ENCODE measurements at places on chromosomes 13 and 19.

- no peak for ATAC-seq
Measured at GRCh38 chr13:41075034-41075433, 13.7 kb downstream of the WBP4 start.

DNA sequence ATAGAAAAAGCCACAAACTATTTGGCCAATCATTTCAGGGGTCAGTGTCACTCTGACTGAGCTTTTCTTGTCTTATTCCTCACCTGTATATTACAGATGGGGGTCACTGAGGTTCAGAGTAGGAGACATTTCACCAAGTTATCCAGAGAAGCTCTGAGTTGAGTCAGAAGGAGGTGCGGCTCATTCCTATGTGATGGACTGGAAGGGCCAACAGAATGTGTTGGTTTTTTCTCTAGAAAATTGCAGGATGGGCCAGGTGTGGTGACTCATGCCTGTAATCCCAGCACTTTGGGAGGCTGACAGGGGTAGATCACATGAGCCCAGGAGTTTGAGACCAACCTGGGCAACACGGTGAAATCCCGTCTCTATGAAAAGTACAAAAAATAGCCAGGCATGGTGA is 24.5 kb upstream of the ZNF83 start:
- ATAC-seq, result no peak

DNA sequence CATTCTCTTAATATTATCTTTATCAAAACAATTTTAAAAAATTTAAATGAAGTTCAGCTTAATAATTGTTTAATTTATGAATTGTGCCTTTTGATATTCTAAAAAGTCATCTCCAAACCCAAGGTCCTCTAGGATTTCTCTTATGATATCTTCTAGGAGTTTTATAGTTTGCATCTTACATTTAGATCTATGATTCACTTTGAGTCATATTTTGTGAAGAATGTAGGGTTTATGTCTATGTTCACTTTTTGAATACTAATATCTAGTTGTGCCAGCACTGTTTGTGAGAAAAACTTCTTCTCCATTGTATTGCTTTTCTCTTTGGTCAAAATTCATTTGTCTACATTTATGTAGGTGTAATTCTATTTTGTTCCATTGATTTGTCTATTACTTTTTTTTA is 1068.4 kb upstream of the SPRY2 start:
- ATAC-seq, result no peak

DNA sequence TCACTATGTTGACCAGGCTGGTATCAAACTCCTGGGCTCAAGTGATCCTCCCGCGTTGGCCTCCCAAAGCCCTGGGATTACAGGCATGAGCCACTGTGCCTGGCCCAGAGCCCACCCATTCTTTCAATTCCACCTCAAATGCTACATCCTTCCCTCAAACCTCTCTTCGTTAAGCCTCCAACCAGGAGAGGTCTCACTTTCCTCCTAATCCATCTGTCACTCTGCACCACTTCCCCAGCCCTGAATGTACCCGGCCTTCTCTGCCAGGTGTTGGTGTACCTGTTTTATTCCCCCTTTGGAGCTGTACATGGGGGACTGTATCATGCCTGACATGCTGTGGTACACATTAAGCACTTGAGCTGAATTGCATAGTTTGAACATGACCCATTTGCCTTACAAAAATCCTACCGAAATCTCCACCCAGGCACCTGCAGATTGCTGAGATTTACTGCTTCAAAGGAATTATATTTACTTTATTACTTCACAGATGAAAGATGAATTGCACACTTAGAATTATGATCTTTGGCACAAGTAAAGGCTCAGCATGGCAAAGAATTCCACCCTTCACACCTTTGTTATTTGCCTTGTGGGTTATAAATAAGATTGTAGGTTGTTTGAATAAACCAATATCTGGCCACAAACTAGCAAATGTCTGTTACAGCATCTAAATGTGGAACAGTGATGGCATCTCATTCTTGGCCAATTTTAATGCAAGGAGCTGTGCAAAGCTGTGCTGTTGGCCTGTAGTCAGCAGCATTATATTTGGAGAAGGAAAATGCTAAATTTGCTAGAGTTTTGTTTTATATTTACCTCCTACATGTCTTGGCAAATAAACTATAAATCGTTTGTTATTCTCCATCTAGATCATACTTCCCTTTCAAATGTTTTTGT is 15.6 kb upstream of the WASF3 start:
- no peak for ATAC-seq

DNA sequence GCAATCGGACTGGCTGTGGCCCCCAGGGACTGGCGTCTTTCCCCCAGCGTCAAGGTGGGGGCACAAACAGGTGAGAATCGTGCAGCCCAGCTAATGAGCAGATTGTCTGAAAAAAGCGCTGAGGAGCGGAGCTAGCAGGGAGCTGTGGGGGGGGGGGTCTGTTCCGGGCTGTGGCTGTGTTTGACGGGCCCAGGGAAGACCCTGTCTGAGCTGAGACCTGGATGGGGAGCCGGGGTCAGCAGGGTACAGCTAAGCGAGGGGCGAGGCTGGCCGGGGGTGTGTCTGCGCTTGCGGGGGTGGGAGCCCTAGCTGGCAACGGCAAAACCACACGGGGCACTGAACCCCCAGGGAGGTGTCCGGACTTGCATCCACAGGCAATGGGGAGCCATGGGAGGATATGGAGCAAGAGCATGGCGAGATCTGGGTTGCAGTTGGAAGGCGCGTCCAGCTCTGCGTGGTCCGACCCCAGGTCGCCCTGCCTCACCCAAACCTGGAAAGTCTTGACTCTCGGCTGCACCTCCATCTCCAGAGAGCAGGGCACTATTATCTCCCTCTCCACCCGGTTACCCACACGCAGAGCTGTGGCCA is 4.6 kb downstream of the LINGO3 start:
- ATAC-seq, result peak; percentile 4

DNA sequence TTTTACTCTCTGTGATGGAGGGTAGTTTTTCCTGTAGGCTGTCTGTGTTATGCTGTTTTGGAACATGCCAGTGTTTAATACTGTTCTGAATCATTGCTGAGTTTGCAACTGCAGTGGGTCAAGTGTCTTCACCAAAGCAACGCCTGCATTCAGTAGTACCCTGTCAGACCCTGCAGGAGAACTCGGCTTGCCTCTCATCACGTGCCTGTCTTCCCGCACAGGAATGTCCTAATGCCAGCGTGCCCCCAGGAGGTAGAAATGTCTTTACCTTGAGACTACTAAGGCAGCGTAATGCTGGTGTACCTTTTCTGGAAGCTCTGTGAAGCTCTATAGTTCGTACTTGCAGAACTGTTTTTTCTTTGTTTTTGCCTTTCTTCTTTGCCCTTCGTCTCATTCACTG is 42.3 kb downstream of the POLR1D start:
- no peak for ATAC-seq

DNA sequence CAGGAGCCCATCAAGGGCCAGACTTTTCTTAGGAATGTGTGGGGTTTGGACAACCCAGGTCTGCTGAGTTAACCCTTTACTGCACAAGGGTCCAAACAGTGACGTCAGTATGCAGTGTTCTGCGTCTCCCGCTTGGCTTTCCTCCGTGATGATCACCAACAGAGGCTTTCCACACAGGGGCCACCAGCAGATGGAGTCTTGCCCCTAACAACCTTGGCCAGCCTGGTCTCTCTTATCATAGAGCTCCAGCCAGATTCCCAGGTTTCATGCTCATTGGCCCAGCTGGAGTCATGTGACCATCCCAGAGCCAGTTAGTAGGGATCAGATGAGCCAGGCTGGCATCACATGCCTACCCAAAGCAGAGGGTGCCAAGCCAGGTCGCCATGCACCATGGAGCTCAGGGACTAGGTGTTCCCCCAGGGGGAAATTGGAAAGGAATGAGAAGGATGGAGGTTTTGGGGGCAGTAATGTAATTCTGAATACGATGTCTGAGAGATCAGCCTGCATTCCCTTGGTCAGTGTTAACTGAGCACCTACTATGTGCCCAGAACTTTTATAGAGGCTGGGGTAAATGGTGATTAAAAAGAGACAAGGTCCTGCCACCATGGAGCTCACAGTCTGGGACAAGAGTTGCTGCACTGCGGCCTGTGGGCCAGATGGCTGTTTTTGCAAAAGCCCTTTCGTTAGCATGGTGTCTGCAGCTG is 61.2 kb downstream of the MYH14 start:
- ATAC-seq, result no peak

- ATAC-seq, result no peak
Measured at GRCh38 chr13:38514575-38514974, 164.9 kb downstream of the UFM1 start.

GRCh38 chr13:90623318-90624011 is 724.0 kb upstream of the MIR17HG start:
- no peak for ATAC-seq

DNA sequence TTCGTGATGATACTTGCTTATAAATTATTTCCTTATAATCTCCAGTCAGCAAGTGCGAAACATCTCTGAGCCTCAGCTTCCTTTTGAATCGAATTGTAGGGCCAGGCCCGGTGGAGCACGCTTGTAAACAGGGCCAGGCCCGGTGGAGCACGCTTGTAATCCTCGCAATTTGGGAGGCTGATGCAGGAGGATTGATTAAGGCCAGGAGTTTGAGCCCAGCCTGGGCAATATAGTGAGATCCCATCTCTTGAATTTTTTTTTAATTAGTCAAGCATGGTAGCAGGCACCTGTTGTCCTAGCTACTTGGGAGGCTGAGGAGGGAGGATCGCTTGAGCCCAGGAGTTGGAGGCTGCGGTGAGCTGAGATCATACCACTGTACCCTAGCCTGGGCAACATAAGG is 116.2 kb upstream of the MCF2L start:
- ATAC-seq, result no peak

DNA sequence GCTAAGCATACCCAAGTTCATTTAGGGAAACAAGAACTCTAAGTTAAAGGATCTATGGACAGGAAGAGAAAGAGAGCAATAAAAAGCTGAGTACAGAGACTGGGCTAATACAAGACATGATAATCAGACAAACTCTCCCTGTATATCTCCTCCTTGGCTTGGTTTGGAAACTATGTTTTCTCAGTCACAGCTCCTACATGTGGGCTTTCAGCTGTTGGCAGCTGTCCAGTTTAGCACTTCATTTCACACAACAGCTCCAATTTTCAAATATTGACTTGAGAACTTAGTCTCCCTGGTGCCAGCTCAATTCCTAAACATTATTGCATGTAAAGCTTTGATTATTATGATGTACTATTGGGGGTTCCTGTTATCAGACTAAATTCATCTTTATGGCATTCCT is 222.8 kb upstream of the OBI1 start:
- no peak for ATAC-seq

DNA sequence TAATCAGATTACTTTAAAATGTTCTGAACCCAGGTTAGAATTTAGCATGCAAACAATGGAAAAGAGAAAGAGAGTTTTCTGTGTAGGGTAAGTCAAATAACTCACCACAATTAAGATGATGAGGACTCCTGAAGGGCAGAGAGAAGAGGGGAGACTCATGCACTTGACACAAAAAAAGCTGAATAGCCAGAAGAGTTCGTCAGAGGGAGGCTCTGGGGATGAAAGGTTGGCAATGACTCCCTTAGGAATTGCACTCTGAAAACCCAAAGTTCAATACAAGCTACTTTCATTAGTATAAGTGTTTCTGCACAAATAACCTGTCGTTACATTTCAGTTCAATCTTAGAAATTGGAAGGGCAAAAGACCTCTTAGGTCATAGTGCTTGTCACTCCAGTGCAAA is 434.4 kb upstream of the PCDH9 start:
- ATAC-seq, result no peak

DNA sequence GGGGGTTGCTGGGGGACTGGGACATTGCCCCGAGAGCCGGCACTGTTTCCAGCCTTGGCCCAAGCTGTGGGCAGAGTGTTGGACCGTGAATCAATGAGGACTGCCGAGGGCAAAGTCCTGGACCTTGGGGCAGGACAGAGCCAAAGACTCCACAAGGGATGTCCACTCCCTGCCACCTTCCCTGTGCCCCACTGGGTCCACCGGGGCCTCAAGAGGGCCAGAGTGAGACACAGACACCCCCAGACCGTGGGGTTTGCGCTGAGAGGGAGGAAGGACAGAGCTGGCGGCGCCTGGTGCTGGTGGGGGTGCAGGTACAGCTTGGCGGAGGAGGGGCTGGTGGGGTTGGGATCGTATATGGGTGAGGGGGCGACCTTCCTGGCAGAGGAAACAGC is 11.8 kb downstream of the MAST3 start:
- peak; percentile 17 for ATAC-seq

- ATAC-seq, result peak; percentile 35
Measured at GRCh38 chr19:9913237-9914000, 22.9 kb downstream of the OLFM2 start.

- no peak for ATAC-seq
Measured at GRCh38 chr13:105346141-105346775, 1189.2 kb downstream of the EFNB2 start.

DNA sequence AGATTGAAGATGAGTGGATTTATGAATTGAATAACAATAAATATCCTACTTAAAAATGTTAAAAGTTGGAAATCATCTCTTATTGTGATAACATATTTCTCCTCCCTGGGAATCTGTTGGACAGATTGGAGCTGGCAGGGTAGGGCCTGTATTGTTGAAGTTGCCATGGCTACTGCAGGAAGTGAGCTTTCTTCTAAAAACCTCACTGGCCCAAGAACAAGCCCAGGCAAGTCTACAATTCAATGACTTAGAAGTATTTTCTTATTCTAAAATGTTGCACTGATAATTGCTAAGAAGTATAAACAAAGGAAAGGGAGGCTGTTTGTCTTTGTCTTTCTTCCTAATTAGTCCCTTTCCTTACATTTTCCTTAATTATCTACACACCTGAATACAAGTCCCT is 112.1 kb downstream of the DLEU7 start:
- no peak for ATAC-seq

DNA sequence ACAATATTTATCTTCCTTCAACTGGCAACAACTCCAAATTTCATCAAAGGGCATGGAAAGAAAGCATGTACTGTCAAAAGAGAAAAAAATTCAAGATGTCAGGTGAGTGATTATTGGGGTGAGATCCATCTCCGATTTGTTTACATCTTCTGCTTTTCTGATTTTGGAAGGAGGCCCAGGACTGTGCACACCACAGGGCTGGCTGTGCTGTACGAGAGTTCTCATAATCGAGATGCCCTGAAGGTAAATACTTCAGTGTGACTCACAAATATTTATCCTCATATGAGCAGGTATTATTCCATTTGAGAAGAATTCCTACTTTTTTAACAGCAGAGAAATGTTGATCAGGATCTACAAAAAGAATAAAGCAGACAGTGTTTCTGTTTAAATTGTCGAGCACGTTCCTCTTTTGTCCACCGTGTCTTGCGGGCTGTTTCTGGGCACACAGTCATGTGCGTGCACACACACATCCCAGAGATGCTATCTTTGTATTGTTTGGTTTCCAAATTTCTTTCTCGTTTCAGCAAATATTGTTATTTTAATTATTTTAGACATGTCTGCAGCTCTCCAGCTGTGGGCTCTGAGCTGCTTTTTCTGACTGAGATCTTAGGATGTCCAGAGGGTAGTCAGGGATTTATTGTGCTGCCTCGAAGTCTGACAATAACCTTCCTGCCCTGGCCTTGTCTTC is 103.8 kb downstream of the KL start:
- no peak for ATAC-seq

DNA sequence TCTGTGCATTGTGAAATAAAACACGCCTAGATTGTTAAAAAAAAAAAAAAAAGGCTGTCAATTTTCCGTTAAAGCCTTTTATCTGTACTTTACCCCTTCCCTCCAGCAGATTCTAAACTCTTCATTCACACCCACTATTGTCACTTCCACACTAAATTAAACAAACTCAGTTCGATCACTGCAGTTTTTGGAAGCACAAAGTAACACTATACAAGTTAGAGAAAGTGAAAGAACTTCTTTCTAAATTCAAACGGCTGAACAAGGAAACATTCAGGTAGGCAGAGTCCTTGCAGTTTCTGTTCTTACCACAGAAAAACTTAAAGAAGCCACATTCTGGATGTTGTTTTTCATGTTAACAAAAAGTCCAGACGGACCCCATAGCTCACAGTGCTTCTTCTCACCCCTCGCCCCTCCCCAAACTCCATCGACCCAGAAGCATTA is 27.5 kb upstream of the UBE2L5 start:
- peak; percentile 73 for ATAC-seq
